ENCODE measurements at places on chromosomes 4 and X.
A peak's percentile ranks its signal among the peaks of the same experiment; 100 is the strongest.

- peak; percentile 54 for DNase-seq
Observed at GRCh38 chr4:23889814-23890341, at the start of gene PPARGC1A. TSS of gene PPARGC1A (minus strand) at chr4:23890047. CDS start at chr4:23889957, 90 bp downstream.

DNA sequence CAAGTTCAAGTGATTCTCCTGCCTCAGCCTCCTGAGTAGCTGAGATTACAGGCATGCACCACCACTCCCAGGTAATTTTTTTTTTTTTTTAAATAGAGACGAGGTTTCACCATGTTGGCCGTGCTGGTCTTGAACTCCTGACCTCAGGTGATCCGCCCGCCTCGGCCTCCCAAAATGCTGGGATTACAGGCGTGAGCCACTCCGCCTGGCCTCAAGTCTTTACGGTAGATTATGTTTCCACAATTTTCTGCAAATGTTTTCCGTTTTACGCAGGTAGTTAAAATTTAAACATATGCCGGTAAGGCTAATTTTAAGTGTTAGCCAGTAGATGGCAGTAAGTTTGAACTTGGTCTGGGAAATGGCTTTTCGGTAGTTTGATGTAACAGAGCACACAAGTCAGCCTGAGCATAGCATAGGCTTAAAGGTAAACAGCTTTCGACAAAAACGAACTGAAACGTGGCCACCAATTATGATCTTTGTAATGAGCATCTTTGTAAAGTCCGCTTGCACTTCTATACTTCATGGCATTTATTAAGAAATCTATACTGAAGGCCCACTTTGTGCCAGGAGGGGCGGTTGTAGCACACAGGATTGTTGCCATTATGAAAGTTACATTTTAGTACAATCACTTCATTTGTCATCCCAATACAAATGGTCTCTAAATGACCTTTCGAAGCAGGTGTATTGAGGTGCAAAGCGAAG lies 31.1 kb downstream of the CCKAR start:
- peak; percentile 53 for DNase-seq

DNA sequence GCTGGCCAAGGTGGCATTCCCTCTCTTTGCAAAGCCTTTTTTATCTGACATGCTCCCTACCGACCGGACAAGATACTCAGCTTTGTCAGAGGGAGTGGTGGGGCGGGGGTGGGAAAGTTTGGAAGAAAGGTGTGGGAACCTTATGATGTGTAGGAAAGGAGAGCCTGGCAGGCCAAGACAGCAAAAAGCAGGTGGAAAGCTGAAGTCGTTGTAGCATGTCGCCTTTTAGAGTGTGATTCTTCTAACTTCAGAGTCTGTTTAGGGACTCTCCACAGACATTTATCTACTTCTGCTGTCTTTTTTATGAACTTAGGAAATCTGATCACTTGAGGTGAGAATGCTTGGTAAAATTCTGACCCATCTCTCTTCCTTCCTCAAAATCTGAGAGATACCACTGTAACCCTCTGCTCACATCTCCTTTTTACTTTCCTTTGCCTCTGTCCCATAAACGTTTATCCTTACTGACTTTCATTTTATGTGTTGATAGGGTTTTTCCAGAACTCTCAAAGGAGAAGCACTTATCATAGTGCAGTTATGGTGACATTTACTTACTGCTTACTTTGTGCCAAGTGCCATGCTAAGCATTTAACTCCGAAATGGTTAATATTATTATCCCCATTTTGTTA lies 8.2 kb upstream of the RUFY3 start:
- no peak for DNase-seq

DNA sequence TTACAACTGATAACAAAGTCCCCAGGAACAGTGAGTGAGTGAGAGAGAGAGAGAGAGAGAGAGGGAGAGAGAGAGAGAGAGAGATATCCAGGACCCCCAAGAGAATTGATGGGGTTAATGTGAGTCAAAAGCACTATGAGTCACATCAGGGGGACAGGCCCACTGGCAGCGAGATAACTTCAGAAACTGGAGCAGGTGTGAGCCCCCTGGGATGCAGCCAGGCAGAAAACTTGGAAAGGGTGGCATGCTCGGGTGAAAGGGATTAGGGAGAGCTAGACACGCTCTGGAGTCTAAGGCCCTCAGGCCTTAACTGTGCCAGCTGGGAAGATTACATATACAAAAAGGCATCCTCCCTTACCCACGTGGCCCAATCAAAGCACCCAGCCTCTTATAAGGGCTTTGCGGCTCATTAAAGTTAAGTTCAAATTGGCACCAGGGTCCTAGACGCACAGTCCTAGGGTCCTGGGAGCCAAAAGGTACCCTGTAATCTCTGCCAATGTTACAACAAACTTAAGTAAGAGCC lies 841 bp downstream of the ACOT9 start:
- peak; percentile 23 for DNase-seq

GRCh38 chrX:132258509-132258908 lies 39.3 kb upstream of the RAP2C start:
- no peak for DNase-seq

Data from pancreas (tissue), 10 donors.